ENCODE measurements at places on chromosomes 4 and X.

- no peak for DNase-seq
Measured at GRCh38 chr4:10762561-10762960, 78.0 kb upstream of the CLNK start.

DNA sequence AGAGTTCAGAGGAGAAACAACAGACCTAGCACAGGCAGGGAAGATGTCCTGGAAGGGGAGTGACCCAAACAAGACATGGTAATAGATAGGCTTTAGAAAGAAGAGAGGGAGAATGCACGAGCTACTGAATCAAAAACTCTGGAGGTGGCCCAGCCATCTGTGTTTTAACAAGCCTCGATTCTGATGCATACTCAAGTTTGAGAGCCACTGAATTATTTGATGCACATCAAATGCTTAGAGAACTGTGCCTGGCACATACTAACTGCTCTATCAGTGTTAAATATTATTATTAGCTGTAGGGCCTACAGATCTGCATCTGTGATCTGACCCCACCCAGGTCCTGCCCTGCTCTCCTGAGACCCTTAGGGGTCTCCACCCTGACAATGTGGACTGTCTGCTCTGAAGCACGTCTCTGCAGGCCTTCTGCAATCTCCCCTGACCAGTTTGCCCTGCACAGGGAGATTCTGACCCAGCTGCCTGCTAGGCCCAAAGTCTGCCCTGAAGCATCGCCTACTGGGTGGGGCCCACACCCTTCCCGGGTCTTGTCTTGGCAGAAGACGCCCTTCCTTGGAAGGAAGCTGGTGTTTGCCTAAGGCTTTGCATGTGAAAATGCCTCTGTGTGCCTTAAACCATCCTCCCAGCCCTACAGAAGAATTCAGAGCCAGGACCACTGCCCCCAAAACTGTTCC, 201.5 kb upstream of the KLF3 start:
- no peak for DNase-seq

DNA sequence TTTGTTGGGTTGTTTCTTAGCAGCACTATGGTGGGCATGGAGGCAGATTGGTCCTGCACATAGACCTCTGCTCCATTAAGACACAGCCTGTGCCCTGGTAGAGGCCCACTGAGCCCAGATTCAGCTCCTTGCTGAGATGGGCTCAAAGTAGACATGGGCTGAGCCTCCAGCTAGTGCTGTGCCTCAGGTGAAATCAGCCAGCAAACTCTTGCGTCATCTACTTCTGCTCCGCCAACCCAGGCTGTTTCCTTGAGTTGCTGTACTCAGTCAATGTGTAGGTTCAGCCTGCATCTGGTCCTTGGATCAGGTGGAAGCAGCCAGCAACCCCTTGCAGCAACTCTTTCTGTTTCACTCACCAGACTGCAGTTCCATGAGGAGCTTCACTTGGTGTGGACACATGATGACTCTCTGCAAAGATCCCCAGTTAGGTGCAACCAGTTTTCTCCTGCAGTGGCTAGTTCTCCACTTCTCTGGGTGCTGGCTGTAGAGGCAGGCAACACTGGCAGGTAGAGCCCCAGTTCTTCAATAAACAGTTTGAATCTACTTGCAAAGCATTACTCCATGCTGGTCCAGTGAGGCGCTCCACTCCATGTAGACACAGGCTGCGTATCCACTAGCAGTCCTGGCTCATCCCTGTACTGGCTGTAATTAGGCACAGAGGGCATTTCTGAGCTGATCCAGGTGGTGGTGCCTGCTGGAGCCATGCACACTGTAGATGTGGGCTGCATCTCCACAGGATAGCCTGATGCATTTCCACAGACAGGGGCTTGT, 199.0 kb upstream of the MAMLD1 start:
- no peak for DNase-seq

DNA sequence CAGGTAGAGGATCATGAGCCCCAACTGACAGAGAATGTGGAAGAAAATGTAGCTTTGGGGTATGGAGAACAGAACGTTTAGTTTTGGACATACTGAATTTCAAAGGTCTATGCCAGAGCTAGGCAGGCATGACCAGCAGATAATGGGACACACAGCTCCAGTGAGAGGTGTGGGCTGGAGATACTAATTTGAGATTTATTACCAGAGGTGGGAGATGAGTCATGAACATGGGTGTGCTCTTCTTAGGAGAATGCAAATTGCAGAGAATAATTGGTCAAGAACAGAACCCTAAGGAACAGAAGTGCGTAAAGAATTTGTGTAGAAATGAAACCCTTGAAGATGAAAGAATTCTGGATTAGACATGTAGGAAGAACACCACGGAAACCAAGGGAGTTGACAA, 125.2 kb downstream of the PACRGL start:
- no peak for DNase-seq

- no peak for DNase-seq
Measured at GRCh38 chr4:147076179-147076578, 130.5 kb upstream of the TTC29 start.

GRCh38 chrX:110188701-110189558, 129.0 kb downstream of the AMMECR1 start:
- no peak for DNase-seq

DNA sequence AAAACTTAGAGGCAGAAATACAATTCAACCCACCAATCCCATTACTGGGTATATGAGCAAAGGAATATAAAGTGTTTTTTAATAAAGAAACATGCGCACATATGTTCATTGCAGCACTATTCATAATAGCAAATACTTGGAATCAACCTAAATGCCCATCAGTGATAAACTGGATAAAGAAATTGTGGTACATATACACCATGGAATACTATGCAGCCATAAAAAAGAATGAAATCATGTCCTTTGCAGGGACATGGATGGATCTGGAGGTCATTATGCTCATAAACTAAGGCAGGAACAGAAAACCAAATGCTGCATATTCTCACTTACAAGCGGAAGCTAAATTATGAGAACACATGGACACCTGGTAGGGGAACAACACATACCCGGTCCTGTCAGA, 807.7 kb upstream of the INTU start:
- no peak for DNase-seq

- DNase-seq = no peak
Measured at GRCh38 chrX:50697691-50698090, 116.3 kb downstream of the SHROOM4 start.

GRCh38 chrX:154602226-154602625, 16.9 kb downstream of the CTAG1B start:
- no peak for DNase-seq

- DNase-seq = no peak
Measured at GRCh38 chr4:88803600-88804096, 106.0 kb upstream of the NAP1L5 start.

- DNase-seq = no peak
Measured at GRCh38 chr4:52932591-52933470, 70.7 kb downstream of the RASL11B start.

DNA sequence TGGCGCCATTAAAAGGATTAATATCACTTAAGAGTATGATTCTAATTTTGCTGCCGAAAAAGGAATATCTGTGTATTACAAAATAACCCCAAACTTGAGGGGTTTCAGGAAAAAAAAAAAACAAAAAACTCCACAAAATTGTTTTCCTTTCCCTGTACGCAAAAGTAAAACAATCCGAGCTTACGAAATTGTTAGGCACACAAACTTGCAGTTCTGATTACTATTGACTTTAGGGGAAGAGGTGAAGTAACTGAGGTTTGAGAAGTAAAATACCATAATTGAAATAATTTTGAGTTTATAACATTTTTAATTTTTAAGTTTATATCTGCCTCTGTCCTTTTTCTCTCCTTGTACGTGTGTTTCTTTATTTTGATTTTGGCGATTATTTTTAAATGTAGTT, 64.8 kb downstream of the USP9X start:
- DNase-seq = no peak

GRCh38 chr4:133151691-133152329, 2.7 kb downstream of the PCDH10 start:
- DNase-seq = no peak

DNA sequence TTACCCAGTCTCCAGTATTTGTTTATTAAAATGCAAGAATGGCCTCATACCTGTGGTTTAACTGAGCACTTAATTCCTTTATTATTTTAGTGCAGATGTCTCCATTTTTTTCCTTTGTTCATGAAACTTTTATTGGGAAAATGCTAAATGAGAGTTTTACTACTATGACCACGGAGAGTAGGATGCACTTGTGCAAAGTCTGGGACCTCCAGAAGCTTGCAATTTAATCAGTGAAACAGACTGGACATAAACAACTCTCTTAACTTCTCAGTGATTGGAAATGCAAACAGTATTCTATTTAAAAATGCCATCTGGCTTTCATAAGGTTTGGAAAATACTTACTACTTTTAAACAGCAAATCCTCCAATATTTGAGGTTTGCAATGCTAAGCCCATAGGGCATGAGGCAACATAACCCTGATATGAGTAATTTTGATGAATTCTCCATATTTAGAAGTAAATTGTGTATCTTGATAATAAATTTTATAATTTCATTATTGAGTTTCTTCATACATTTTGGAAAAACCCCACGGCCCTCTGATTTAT, 718.7 kb upstream of the MAGEB2 start:
- no peak for DNase-seq

- no peak for DNase-seq
Measured at GRCh38 chrX:134636851-134637250, 21.4 kb downstream of the PLAC1 start.

DNA sequence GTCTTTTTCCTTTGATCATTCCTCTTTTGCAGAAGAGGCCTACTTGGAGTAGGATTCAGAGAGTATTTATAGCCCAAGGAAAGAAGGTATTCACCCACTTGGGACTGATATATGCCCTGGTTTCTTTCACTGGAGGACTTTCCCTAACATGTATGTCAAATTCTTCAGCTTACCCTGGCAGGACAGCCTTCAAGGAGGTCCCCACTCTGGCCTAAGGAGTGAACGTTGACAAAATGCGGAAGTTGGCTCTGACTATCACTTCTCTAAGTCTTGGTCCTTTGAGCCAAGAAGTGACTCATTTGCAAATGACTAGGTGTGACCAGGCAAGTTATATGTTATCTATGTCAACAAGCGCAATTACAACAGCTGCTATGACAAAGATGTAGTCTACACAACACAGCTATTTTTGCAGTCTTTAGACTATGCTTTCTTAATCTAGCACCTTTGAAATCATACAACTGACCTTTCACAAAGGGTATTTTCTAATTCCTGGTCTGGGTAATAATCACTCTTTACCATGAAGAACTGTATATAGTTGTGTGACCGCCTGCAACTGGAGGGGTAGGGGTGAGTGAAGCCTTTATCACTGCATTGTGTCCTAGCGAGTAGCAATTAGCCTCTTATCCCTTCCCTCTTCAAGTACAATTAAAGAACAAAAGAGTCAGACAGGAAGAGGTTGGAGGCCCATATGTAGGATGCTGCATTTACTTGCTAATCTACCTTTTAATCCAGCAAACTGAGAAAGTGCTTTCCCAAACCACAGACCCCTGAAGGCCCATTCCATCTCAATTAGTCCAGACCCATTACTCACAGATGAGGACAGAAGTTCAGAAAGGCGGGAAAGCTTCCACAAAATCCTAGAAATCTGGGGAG, 50.1 kb downstream of the RASGEF1B start:
- no peak for DNase-seq
